ENCODE measurements at places on chromosomes 6 and 20. TPM values are rescaled to one million over a fixed set of nuclear protein-coding genes. Genes with fewer than 3 reads are reported as not detected.

DNA sequence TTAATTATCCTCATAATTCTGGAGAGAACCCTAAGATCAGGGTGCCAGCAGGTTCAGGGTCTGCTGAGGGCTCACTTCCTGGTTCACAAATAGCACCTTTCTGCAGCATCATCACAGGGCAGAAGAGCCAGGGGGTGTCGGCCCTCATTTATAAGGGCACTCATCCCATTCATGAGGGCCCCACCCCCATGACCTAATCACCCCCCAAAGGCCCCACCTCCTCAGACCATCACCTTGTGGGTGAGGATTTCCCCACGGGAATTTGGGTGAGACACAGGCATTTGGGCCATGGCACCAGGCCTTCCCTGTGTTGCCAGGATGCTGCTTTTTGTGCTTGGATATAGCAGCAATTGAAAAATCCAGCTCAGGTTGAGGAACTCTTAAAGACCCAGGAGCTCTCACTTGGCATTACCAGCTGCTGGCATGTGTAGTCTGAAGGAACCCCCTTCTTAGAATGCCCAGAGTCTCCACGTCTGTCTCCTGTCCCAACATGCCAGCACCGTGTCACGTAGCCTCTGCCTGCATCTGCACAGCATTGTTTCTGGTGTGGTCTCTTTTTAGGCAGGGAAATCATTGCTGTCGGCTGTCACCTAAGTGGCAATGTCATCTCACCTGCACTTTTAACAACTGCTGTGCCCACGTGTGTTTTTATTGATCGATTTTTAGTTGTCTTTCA is 71.5 kb downstream of the RPP40 start:
- H3K4me3 ChIP-seq = no peak overlapping the region
- peaks cover 9% of the 10 kb centered on the region for H3K36me3 ChIP-seq

DNA sequence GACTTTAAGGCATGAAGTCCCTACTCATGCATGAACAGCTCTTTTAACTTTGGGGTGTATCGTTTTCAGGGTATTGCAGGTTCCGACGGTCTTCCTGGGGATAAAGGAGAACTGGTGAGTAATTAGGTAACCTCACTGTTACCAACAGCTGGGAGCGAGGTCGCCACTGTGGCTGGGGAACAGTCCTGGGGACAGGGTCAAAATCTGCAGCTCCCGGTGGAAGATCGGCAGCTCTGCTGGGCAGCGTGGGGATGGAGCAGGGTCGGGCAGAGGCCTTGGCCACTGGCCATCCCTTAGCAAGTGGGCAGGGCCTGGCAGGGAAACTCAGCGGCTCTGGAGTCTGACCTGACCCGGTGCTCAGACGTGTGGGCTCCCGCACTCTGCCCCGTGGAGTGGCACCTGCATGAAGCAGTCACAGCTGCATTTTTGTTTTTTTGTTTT is 16.1 kb downstream of the COL9A3 start:
- H3K27me3 ChIP-seq = peaks cover 2% of the 10 kb centered on the region
- H3K4me1 ChIP-seq = peaks cover 19% of the 10 kb centered on the region
- H3K4me3 ChIP-seq = no peak overlapping the region
- no peaks in the 10 kb centered on the region for H3K36me3 ChIP-seq
- no peak overlapping the region for H3K27ac ChIP-seq

DNA sequence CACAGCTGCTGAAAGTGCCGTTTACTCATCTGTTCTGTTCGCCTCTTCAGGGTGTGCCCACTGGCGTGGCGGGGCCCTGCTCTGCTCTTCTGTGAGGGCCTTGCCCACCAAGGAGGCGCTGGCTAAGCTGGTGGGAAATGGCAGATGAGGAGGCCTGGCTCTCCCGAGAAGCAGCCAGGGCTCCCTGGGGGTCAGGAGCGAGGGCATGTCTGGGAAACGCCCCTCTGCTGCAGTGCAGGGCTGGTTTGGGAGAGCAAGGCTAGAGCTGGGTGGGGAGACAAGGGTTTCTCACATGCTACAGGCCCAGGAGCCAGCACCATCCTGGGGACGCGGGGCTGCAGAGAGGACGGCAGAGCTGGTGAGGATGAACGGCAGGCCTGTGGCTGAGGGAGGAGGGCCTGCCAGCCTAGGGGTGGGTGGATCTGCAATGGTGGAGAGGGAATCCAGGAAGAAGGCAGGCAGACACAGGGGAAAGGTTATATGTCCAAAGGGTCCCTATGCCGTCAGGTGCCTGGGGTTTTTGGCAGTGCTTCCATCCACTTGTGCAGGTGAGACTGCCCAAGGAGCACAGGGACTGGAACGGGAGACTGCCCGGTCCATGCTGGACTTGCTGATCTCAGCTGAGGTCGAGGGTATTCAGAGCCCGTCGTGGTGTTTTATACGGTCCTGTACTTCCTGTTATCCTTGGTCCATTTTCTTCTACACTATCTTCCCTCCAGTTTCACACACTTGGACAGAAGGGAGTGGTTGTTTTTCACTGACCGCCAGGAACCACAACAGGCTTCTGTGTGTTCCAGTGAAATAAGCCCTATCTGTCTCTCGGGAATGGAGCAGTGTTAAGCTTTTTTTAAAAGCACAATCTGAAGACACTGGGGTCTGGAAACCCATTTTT is 119.2 kb downstream of the SYCP2 start:
- no peaks in the 10 kb centered on the region for H3K4me1 ChIP-seq
- H3K27me3 ChIP-seq = no peaks in the 10 kb centered on the region
- no peak overlapping the region for H3K4me3 ChIP-seq
- DNase-seq = peak; percentile 75
- H3K27ac ChIP-seq = no peak overlapping the region
- no peaks in the 10 kb centered on the region for H3K36me3 ChIP-seq

- H3K36me3 ChIP-seq = no peaks in the 10 kb centered on the region
- H3K4me1 ChIP-seq = no peaks in the 10 kb centered on the region
- H3K4me3 ChIP-seq = no peak overlapping the region
- no peak for DNase-seq
- no peak overlapping the region for H3K27ac ChIP-seq
- H3K27me3 ChIP-seq = peaks cover 54% of the 10 kb centered on the region
These were observed 81.6 kb upstream of the MLN start for GRCh38 chr6:33885132-33886057.

GRCh38 chr20:58130156-58130555 is 98.3 kb downstream of the ANKRD60 start:
- no peak overlapping the region for H3K27ac ChIP-seq
- H3K27me3 ChIP-seq = peaks cover 30% of the 10 kb centered on the region
- no peaks in the 10 kb centered on the region for H3K36me3 ChIP-seq
- H3K4me3 ChIP-seq = no peak overlapping the region

- H3K4me1 ChIP-seq = no peaks in the 10 kb centered on the region
- H3K27ac ChIP-seq = no peak overlapping the region
- H3K36me3 ChIP-seq = peaks cover 27% of the 10 kb centered on the region
These were observed 82.2 kb downstream of the CTNNBL1 start for GRCh38 chr20:37776049-37776448.

DNA sequence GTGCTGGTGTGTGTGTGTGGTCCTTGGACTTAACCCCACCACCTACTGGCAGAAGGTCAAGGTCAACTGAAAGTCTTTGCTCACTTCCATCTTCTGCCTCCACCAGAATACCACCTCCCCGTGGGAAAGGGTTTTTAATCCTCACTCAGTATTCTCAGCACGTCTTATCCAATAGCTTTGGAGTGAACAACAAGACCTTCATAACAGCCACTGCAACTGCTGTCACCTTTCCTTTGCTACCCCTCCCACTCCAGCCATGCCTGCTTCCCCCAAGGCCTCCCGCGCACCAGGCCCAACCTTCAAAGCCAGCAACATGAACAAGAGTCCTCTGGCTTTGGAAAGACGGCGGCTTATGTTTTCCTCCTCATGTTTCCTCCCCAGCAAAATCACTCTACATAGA is 787 bp upstream of the BTN2A2 start:
- H3K27ac ChIP-seq = peak overlapping the region; percentile 99
- no peak overlapping the region for H3K4me3 ChIP-seq
- no peak for DNase-seq
- no peaks in the 10 kb centered on the region for H3K27me3 ChIP-seq
- H3K4me1 ChIP-seq = peaks cover 17% of the 10 kb centered on the region
- peaks cover 5% of the 10 kb centered on the region for H3K36me3 ChIP-seq

DNA sequence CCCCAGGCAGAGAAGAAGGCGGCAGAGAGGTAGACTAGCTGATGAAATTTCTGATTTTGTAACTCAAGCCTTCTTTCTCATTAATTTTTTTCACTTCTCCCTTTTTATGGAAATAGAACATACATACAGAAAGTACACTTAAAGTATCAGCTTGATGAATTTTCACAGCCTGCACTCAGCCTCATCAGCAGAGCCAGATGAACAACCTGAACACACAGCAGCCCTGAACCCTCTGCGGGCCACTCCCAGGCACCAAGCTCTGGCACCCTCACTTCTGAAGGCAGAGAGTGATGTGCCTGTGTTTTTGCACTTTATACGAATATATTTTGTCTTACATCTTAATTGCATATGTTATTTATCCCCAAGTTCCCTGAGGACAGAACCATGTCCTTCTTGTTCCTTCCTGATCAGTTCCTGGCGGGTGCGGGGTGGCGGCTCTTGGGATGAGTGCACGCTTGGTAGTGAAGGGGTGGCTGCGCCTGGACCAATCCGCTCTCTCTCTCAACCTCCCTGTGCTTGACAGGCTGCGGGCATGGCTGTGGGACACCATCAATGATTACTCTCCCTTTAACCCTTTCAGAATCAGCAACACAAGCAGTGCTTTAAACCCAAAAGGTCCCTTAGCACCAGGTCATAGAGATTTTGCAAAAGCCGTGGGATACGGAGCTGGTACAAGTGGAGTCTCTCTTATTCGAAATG is 34.8 kb upstream of the AFDN start:
- H3K27me3 ChIP-seq = peaks cover 27% of the 10 kb centered on the region
- no peaks in the 10 kb centered on the region for H3K36me3 ChIP-seq
- H3K4me3 ChIP-seq = no peak overlapping the region
- DNase-seq = peak; percentile 62
- H3K4me1 ChIP-seq = peaks cover under 1% of the 10 kb centered on the region

- H3K4me1 ChIP-seq = peaks cover 25% of the 10 kb centered on the region
- no peak overlapping the region for H3K4me3 ChIP-seq
- no peaks in the 10 kb centered on the region for H3K27me3 ChIP-seq
These were observed 40.6 kb downstream of the DTNBP1 start for GRCh38 chr6:15622045-15622740.

GRCh38 chr6:139014945-139015344 is 13.6 kb upstream of the ABRACL start:
- H3K27ac ChIP-seq = no peak overlapping the region
- H3K36me3 ChIP-seq = no peaks in the 10 kb centered on the region
- peaks cover 7% of the 10 kb centered on the region for H3K27me3 ChIP-seq

DNA sequence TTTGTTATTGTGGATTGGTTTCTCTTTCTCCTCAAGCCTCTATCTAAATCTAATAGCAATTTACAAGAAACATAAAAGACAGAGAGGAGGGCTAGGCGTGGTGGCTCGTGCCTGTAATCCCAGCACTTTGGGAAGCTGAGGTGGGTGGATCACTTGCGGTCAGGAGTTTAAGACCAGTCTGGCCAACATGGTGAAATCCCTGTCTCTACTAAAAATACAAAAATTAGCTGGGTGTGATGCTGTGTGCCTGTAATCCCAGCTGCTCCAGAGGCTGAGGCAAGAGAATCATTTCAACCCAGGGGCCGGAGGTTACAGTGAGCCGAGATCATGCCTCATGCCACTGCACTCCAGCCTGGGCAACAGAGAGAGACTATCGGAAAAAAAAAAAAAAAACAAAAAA is 46.6 kb downstream of the SLC2A12 start:
- H3K4me1 ChIP-seq = peaks cover 33% of the 10 kb centered on the region
- peak overlapping the region; percentile 34 for H3K27ac ChIP-seq
- no peak for DNase-seq
- peaks cover 15% of the 10 kb centered on the region for H3K36me3 ChIP-seq
- H3K27me3 ChIP-seq = no peaks in the 10 kb centered on the region

- no peak overlapping the region for H3K4me3 ChIP-seq
- no peaks in the 10 kb centered on the region for H3K27me3 ChIP-seq
- no peak overlapping the region for H3K27ac ChIP-seq
These were observed 127.3 kb downstream of the DLL1 start for GRCh38 chr6:170163405-170164170.

DNA sequence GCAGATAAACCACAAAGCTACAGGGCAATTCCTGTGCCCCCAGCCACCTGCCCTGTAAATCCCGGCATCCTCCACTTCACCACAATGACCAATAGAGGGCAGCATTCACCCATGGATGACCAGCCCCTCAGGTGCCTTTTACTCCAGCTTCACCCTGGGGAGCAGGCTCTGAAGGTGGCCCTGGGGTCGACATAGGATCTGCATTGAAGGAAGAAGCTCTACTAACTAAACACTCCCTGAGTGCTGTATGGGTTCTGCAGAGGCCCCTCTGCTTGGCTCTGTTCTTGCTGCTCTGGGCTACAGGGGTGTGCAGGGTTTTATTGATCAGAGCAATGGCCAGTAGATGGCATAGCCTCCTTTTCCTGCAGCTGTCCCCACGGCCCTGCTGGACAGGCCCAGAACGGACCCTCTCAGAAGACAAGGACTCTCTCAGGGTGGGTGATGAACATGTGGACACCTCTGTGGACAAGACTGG is 20.3 kb downstream of the CST4 start:
- H3K27ac ChIP-seq = no peak overlapping the region
- no peak for DNase-seq
- peaks cover 16% of the 10 kb centered on the region for H3K27me3 ChIP-seq
- H3K4me1 ChIP-seq = peaks cover 2% of the 10 kb centered on the region

GRCh38 chr6:38138374-38138773 is 318.8 kb downstream of the ZFAND3 start:
- H3K27ac ChIP-seq = no peak overlapping the region
- H3K27me3 ChIP-seq = no peaks in the 10 kb centered on the region
- H3K36me3 ChIP-seq = peaks cover 33% of the 10 kb centered on the region
- H3K4me3 ChIP-seq = no peak overlapping the region

DNA sequence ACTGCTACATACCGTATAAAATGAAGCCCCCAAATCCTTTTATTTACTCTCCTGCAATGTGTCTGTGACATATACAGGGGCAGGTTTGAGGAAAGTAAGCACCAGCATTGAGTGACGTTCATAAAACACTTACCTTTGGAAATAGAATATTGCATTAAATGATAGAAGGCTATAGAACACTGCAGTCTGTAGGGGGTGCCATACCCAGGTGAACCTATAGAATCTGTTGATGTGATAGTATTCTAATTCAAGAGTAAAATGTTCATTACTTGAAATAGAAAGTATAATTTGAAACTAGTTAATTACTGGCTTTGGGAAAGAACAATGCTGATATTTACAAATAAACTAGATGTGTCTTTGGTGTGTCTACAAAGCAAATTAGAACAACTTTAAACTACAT is 47.0 kb upstream of the PRL start:
- no peak overlapping the region for H3K27ac ChIP-seq
- H3K27me3 ChIP-seq = no peaks in the 10 kb centered on the region
- no peak overlapping the region for H3K4me3 ChIP-seq
- no peak for DNase-seq
- peaks cover 10% of the 10 kb centered on the region for H3K4me1 ChIP-seq

PNISR gene
- 96.5 TPM for total RNA-seq

SLC44A4 gene
- total RNA-seq = not detected

GSTA3 gene
- total RNA-seq = not detected

VPS16 gene
- 45.2 TPM for total RNA-seq

SAPCD1 gene
- total RNA-seq = 2.5 TPM

LINC00237 gene
- total RNA-seq = not detected

VTA1 gene
- 43.3 TPM for total RNA-seq

FKBP1C gene
- 0.55 TPM for total RNA-seq
